ENCODE measurements at places on chromosomes 3 and 15. TPM values are rescaled to one million over a fixed set of nuclear protein-coding genes. Genes with fewer than 3 reads are reported as not detected.

GRCh38 chr15:52481915-52482314, 46.8 kb downstream of the MYO5A start:
- no peaks in the 10 kb centered on the region for H3K36me3 ChIP-seq
- no peak overlapping the region for H3K4me3 ChIP-seq
- H3K27me3 ChIP-seq = no peaks in the 10 kb centered on the region
- H3K27ac ChIP-seq = no peak overlapping the region

DNA sequence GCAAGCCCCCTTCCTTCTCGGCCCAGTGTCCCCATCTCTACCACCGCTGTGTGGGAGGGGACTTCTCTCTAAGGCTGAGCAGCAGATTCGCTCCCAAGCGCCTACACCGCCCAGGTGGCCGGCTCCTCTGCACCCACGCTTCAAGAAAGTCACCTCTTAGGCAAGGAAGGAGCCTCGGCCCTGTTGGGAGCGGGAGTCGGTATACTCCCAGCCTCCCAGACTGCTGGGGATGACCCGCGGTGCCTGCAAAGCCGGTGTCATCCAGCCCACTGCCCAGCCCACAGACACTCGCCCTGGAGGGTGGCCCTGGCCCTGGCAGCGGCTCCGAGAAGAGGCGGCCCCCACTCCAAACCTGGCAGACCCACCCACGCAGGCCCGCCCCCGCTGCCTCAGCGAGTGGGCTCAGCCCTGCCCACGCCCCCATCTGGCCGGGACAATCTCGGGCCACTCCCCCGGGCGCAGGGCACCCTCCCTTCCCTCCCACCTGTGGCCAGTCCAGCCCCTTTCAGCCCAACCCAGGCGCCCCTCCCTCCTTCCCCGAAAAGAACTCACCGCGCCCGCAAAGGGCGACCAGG, 396 bp downstream of the CHRNB4 start:
- no peak for DNase-seq
- H3K27ac ChIP-seq = no peak overlapping the region
- H3K27me3 ChIP-seq = no peaks in the 10 kb centered on the region
- H3K36me3 ChIP-seq = no peaks in the 10 kb centered on the region
- no peaks in the 10 kb centered on the region for H3K4me1 ChIP-seq

- DNase-seq = no peak
- no peaks in the 10 kb centered on the region for H3K27me3 ChIP-seq
- H3K36me3 ChIP-seq = no peaks in the 10 kb centered on the region
- H3K27ac ChIP-seq = no peak overlapping the region
Observed at GRCh38 chr3:118108769-118109168, 925.9 kb downstream of the IGSF11 start.

- H3K27me3 ChIP-seq = no peaks in the 10 kb centered on the region
- peaks cover 5% of the 10 kb centered on the region for H3K36me3 ChIP-seq
- H3K27ac ChIP-seq = peak overlapping the region; percentile 49
Observed at GRCh38 chr3:71055257-71056001, 528.1 kb downstream of the FOXP1 start.

GRCh38 chr3:98733053-98733811, 29.9 kb upstream of the ST3GAL6 start:
- DNase-seq = peak; percentile 82
- no peaks in the 10 kb centered on the region for H3K27me3 ChIP-seq
- H3K36me3 ChIP-seq = no peaks in the 10 kb centered on the region
- H3K4me3 ChIP-seq = peak overlapping the region; percentile 69

DNA sequence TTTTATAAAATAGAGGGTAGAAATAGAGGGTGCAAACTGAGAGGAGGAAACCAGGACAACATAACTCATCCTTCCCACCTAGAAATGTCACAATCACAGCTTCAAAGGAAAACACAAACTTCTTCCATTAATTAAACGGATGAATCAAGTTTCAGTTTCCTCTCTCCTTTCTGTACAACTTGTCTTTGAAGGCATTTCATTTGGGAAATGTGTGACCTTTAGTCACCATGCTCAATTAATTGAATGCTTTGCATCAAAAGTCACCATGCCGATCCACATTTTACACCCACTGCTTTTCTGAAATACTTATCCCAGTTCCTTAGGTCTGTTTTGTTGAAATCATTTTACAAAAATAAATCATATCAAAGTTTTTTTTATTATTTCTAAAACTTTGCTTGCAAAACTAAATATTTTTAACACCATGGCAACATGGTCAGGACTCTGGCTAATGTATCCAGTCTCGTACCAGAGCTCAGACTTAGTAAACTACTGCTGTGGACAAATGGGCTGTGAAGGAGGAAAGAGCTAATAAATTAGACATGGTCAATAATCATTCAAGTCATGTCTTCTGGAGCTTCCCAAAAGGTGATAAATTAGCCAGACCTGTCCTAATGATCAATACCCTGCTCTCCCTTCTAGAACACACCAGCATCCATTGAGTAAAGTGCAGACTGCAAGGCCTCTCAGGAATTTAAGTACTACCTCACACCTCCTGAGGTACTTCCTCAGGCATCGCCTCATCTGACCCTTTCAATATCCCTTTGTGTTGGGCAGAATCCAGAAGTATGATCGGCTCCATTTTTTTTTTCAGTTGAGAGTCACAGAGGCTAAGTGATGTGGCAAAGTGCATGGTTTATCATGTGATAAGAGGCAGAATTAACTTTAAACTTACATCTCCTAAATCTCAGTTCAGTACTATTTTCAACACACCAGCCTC, 161.3 kb downstream of the GREM1 start:
- H3K4me3 ChIP-seq = no peak overlapping the region
- H3K27ac ChIP-seq = peak overlapping the region; percentile 73
- no peaks in the 10 kb centered on the region for H3K27me3 ChIP-seq
- H3K36me3 ChIP-seq = no peaks in the 10 kb centered on the region

- peaks cover 3% of the 10 kb centered on the region for H3K4me1 ChIP-seq
- H3K27ac ChIP-seq = no peak overlapping the region
- H3K36me3 ChIP-seq = no peaks in the 10 kb centered on the region
- DNase-seq = no peak
- no peaks in the 10 kb centered on the region for H3K27me3 ChIP-seq
Observed at GRCh38 chr15:91861223-91861622, 7.7 kb downstream of the SLCO3A1 start.

DNA sequence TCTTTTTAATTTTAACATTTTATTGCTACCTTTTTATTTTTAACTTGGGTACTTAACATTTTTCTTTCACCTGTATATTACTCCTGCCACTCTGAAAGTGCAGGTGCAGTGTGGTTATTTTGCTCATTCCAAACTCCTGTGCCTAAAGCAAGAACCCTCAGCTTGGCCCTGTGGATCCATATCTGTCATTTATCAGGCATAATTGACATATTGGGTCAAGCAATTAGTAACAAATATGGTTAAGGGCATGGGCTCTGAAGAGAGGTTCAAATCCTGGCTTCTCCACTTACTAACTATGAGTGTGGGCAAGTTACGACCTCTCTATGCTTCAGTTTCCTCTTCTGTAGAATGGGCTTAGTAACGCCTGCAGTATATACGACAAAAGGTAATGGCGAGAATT, 9.8 kb upstream of the VPS8 start:
- no peak overlapping the region for H3K4me3 ChIP-seq
- no peak overlapping the region for H3K27ac ChIP-seq
- H3K36me3 ChIP-seq = no peaks in the 10 kb centered on the region

- H3K4me3 ChIP-seq = no peak overlapping the region
- H3K4me1 ChIP-seq = no peaks in the 10 kb centered on the region
- no peak overlapping the region for H3K27ac ChIP-seq
- no peaks in the 10 kb centered on the region for H3K36me3 ChIP-seq
- DNase-seq = no peak
- no peaks in the 10 kb centered on the region for H3K27me3 ChIP-seq
Observed at GRCh38 chr3:79672075-79672474, 95.7 kb downstream of the ROBO1 start.

DNA sequence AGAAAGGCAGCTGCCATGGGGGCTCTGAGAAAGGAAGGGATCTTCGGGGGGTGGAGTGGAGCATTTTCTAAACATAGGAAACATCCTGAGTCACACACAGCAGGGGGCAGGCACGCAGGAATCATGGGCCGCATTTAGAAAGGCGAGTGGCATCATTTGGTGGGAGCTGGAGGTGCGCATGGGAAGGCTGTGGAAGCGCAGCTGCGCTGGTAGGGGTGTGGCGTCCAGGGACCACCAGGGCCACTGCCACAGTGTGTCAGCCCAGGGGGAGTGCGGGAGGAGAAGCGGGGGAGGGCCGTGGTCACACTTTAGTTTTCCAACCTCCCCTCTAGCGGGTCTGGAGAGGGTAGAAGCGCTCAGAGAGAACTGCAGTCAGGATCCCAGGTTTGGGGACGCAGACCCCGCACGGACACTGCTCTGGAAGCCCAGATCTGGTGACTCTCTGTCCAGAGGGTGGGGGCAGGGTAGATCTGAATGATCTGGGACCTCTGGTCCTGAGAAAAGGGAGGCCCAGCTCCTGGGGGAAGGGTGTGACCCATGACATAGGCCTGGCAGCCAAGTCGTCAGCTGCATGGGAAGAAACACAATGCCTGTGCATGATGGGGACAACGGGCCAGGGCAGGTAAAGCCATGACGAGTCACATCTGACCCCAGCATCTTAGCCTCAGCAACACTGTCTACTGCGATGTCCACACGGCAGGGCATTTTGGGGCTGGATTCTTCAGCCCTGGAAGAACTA, 88.0 kb upstream of the IQSEC1 start:
- DNase-seq = no peak
- H3K27ac ChIP-seq = no peak overlapping the region
- H3K4me1 ChIP-seq = no peaks in the 10 kb centered on the region
- H3K27me3 ChIP-seq = no peaks in the 10 kb centered on the region
- no peak overlapping the region for H3K4me3 ChIP-seq

GRCh38 chr3:32157600-32158264, 51.3 kb downstream of the GPD1L start:
- H3K27me3 ChIP-seq = no peaks in the 10 kb centered on the region
- H3K4me3 ChIP-seq = no peak overlapping the region
- no peak overlapping the region for H3K27ac ChIP-seq
- H3K4me1 ChIP-seq = no peaks in the 10 kb centered on the region
- H3K36me3 ChIP-seq = peaks cover 9% of the 10 kb centered on the region

Gene C15orf62
- 0.87 TPM for total RNA-seq

Gene TMEM266
- total RNA-seq = not detected

Gene CASR
- not detected for total RNA-seq

Gene SPATA12
- total RNA-seq = not detected

Gene CPNE4
- 0.45 TPM for total RNA-seq

Gene RTP3
- total RNA-seq = not detected

Gene C2CD4A
- 0.19 TPM for total RNA-seq

Gene PPP1R14D
- not detected for total RNA-seq

Gene BCHE
- 1.9 TPM for total RNA-seq

Gene TUSC7
- total RNA-seq = not detected

Gene CTXN2
- total RNA-seq = not detected
